ENCODE measurements at places on chromosomes 5 and 9.
A peak's percentile ranks its signal among the peaks of the same experiment; 100 is the strongest.

GRCh38 chr5:172528440-172528839 lies 74.1 kb upstream of the SH3PXD2B start:
- no peak for DNase-seq

DNA sequence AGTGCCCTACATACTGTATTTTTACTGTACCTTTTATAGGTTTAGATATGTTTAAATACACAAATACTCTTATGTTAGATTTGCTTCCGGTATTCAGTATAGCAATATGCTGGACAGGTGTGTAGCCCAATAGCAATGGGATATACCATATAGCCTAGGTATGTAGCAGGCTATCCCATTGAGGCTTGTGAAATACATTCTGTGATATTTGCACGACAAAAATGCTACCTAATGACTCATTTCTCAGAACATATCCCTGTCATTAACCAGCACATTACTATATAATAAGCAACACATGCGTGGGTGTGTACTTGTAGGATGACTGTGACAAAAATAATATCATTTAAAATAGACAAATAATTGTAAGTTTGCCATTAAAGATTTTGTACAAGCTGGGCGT lies 208.8 kb downstream of the MRPS30 start:
- no peak for DNase-seq

DNA sequence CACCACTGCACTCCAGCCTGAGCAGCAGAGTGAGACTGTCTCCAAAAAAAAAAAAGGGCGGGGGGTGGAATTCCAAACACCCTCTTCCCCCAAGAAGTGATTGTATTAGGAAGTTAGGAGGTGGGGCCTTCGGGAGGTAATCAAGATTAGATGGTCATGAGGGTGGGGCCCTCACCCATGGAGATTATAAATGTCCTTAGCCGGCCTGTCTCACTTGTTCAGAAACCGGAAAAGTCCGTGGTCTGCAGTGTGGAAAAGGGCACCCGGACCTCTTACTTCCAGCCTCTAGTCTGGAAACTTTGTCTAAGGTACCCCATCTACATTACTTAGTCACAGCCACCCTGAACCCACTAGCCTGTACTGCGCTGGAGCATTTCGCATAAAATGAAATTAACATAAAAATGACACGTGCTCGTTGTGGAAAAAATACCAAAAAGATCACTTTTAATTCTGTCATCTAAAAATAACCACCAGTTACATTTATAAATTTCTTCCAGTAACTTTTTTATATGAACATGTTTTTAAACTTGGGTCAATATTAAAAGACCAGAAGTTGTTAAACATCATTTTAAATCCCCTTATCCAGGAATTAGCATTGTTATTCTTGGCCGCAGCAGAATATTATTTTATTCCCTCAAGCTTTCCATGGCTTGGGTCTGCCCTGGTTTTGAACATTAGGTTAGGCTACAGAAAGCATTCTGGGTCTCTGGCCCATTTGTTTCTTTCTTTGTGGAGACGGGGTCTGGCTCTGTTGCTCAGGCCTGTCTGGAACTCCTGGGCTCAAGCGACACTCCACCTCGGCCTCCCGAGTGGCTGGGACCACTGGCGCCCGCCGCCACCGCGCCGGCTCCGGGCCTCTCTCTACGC lies 1.2 kb upstream of the CKS2 start:
- DNase-seq = no peak

- DNase-seq = no peak
These were observed 154.3 kb upstream of the SPRY4 start for GRCh38 chr5:142479150-142479549.

DNA sequence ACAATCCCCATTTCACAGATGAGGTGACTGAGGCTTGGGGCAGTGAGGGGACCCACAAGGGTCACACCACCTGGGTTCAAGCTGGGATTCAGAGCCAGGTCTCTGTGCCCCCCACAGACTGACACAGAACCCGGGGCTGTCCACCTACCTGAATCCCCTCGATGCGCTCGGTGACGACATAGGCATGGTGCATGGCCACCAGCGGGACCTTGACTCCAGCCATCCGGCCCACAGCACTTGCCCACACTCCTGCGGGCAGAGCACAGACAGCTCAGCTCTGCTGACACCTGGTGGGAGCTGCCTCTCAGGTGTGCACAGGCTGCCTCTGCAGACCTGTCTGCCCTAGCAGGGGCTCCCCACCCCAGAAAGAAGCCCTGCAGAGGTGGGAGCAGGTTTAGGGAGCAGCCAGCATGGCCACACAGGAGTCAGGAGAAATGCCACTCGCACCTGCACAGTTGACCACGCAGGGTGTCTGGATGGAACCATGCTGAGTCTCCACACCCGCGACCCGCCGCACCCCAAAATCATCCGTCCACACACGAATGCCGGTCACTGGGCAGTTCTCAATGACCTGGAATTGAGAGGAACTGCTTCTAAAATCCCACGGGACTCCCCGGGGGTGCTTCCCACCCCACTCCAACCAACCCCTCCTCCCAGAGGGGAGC lies 8.4 kb downstream of the SARDH start:
- no peak for DNase-seq

GRCh38 chr9:119368179-119368578 lies 1.1 kb downstream of the BRINP1 start:
- DNase-seq = no peak

DNA sequence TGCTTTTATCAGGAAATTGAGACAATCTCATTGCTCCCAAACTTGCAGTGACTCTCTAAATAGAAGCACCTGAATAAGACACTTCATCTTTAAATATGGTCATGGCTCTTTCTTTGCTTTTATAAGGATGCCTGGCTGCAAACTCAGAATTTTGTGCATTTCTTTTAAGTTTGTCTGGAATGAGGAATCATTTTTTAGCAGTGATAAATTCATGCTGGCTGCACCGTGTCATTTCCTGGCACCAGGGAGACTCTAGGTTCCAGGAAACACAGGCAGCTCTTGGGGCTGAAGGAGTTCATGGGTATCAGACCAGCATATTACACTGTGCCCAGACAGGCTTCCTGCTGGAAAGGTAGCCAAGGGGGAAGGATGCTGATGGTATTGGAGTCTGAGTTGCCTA lies 109.9 kb downstream of the NUDT12 start:
- no peak for DNase-seq

- no peak for DNase-seq
These were observed 87.0 kb downstream of the SLF1 start for GRCh38 chr5:94705427-94705826.

DNA sequence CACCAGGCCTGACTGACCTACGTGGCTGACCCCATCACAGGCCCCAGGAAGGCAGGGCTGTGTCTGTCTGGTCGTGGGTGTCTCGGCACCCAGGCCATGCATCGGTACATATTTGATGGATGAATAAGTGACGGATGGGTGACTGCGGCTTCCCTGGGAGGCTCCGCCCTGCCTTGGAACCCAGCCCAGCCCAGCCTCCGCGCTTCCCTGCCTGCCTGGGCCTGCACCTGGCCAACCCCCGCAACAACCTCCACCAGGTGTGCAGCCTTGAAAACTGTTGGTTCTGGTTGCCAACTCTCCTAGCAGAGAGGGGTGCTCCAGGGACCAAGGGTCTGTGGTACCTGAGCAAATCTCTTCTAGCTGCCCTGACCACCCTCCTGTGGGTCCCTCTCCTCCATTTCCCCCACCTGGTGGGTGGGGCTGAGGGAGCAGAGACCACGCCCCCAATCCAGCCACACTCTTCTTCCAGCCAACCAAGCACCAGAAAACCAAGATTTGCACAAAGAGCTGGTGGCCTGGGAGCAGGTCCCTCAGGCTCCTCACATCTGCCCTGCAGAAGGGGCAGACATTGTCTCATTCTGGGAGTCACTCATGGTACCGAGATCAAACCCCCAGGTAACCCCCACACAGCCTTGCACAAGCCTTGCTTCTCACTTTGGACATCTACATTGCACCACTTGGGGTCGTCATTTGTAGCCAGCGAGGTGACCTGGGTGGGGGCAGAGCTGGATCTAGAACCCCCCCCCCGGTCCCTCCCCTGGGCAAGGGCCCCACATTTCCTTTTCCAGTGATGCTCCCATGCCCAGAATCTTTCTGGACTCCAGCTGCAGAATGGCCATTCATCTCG lies 100.6 kb upstream of the IER5L start:
- no peak for DNase-seq

- DNase-seq = no peak
These were observed 47.7 kb downstream of the MARCHF11 start for GRCh38 chr5:16131878-16132277.

DNA sequence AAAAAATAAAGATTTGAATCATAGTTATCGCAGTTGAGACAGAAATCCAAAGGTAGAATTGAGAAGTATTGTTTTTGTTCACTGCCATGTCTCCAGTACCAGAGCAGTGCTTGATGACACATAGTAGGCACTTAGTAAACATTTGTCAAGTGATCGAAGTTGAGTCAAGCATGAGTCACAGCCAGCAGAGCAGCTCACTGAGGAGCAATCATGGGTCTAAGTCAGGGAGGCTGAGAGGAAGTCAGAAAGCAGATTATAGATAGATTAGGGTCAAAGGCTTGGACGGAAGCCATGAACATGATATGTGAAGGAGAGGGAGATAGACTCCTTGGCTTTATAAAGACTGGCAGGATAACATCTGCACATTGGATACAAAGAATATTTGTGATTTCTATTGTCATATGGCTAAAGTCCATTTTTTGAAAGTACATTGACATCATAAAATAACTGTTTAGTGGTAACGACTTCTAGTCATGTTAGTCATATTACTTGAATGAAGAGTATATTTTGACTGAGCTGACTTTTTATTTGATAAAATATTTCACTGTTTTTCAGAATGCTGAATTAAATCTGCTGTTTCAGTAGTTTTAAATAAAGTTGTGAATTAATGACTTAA lies 168.5 kb downstream of the RAB3C start:
- no peak for DNase-seq

DNA sequence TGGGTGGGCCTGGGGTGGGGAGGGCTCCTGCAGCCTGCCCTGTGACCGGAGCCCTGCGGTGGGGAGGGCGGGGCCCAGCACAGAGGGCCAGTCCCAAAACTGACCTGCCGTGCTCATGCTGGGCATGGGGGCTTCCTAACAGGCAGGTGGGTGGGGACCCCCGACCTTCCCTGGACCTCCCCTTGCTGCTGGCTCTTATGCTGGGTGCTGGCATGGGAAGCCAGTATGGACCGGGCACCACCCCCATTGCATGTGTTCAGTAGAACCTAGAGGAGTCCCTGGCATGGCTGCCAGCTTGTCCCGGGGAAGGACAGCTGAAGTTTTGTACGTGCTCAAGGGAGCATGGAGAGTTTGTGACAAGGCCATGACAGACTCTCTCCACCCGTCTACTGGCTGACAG lies 37.1 kb downstream of the WNK2 start:
- DNase-seq = no peak

DNA sequence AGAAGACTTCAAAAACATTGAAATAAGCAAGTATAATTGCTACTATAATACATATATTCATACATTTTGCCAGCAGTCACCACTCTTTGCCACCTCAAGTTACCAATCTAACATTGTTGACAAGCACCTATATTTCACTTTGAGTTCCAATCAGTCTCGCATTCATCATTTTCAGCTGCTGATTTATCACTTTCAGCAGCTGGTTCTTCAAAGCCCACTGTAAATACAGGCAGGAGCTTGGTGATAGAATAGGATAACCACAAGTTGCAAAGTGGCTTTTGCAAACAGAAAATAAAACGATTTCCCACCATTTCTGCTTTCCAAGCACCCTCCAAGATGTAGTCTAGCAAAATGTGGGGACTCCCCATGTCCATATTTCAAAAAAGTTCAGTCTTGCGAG lies 114.2 kb upstream of the ITGA1 start:
- DNase-seq = no peak

DNA sequence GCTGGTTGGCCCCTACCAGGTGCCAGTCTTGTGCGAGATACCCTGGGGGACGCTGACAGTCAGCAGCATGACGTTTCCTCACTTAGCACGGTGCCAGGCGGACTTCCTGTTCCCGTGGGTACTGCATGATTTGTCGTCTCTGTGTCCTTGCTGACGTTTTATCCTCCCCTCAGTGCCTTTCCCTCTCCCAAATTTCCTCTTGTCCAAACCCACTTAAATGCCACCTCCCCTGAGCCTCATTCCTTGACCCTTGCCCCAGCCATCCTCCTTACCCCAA lies 60.6 kb upstream of the SAP30L start:
- DNase-seq = peak; percentile 85
